PC-9 (cell line): ENCODE measurements at places on chromosomes 16 and 17. TPM values are rescaled to one million over a fixed set of nuclear protein-coding genes. Genes with fewer than 3 reads are reported as not detected.

Gene WNT9B
- not detected in 2 replicates for total RNA-seq

Gene SYT17
- total RNA-seq = 36.6 and 45.2 TPM in 2 replicates

Gene C16orf96
- 0.13 and 0.15 TPM in 2 replicates for total RNA-seq

Gene RASL10B
- total RNA-seq = 0.11 and 0.20 TPM in 2 replicates

Gene DPEP3
- total RNA-seq = not detected in 2 replicates

Gene KRT222
- total RNA-seq = not detected in 2 replicates

Gene SLC4A1
- total RNA-seq = not detected in 2 replicates

Gene TP53TG3
- total RNA-seq = not detected in 2 replicates

Gene SEPTIN12
- not detected in 2 replicates for total RNA-seq

Gene EME1
- total RNA-seq = 18.2 and 21.0 TPM in 2 replicates

DNA sequence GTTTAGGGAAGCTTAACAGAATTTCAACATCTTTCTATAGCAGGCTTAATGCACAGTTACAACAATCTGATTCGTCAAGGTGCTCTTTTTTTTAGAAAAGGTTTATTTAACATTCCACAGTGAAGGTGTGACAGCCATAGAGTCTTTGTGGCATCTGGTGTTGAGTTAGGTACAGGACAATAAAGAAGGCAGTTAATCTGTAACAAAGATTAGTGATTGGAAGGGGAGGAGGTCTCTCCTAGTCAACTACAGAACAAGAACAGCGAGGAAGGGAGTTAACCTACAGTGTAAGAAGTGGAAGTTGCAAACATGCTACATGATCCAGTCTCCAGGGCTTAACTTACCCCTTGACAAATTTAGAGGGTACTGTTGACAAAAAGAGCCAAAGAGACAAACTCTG, 3.0 kb upstream of the ZDHHC7 start:
- no peaks in the 10 kb centered on the region for H3K27me3 ChIP-seq
- H3K27ac ChIP-seq = no peak overlapping the region
- peaks cover 35% of the 10 kb centered on the region for H3K4me1 ChIP-seq

DNA sequence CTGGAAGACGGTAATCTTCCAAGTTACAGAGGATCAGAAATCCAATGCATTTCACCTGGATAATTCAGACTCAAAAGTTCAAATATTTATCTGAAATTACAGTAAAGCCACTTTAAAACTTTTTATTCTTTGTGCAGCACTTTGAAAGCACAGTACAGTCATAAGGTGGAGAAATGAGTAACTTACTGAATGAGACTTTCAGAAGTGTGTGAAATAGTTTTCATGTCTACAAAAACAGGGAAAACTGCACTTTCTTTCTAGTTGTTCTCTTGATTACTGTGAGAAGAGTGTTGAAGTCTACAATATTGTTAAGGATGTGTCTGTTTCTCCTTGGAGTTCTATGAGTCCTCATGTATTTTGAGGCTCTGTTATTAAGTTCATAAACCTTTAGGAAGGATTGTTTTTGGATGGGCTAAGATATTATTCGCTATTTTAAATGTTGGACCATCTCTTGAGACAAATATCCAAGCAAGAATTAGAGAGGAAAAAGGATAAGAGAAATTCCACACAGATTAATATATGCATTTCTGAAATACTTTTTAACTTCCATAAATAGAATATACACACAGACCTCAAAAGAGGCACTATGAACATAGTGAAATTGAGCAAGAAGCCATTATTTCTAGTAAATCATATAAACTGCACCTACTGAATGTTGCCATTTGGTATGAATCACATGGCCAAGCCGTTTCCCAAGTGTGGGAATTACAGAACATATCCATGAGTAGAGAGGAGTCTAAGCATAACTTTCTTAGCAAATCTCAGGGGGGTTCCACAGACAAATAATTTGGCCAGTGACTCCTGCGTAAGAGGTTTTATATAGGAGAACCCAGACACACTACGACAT, 83.6 kb upstream of the PLEKHM1 start:
- H3K4me3 ChIP-seq = no peak overlapping the region
- no peaks in the 10 kb centered on the region for H3K36me3 ChIP-seq
- H3K27me3 ChIP-seq = no peaks in the 10 kb centered on the region
- DNase-seq = no peak

DNA sequence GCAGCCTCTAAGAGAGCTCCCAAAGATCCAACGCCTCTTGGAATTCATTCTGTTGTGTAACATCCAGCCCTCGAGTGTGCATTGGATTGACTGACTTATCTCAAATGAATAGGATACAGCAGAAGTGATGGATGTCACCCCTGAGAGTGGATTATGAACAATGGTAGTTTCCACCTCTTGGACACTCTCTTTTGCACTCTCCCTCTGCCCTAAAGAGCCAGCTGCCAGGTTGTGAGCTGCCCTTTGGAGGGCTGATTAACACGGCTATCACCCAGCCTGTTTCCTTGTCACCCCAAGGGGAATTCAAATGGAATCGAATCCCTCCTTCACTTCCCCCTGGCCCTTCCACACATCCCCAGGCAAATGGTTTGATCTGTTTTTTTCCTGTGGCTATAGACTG, 21.2 kb upstream of the HAPSTR1 start:
- H3K36me3 ChIP-seq = no peaks in the 10 kb centered on the region
- no peak overlapping the region for H3K4me3 ChIP-seq
- DNase-seq = no peak
- H3K27me3 ChIP-seq = no peaks in the 10 kb centered on the region
- H3K27ac ChIP-seq = no peak overlapping the region
- H3K4me1 ChIP-seq = peaks cover 30% of the 10 kb centered on the region

DNA sequence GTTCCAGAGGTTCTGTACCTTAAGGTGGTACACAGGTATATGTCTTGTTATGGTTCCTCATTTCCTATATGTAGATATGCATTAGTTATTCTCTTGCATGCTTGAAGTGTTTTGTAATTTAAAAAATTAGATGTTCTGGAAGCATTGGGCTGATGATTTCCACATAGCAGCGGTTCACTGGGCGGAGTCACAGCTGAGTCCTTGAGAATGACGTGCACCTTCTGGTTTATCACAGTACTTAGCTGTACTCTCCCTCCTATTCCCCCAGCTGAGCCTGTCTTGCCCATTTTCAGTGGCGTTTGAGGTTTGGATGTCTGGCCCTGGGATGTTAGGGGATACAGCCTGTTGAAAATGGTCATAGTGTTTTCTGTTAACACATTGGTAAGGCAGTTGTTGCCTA, 327.1 kb downstream of the SNX29 start:
- no peak for DNase-seq
- no peaks in the 10 kb centered on the region for H3K36me3 ChIP-seq
- H3K27me3 ChIP-seq = no peaks in the 10 kb centered on the region
- no peak overlapping the region for H3K27ac ChIP-seq
- H3K4me1 ChIP-seq = no peaks in the 10 kb centered on the region

DNA sequence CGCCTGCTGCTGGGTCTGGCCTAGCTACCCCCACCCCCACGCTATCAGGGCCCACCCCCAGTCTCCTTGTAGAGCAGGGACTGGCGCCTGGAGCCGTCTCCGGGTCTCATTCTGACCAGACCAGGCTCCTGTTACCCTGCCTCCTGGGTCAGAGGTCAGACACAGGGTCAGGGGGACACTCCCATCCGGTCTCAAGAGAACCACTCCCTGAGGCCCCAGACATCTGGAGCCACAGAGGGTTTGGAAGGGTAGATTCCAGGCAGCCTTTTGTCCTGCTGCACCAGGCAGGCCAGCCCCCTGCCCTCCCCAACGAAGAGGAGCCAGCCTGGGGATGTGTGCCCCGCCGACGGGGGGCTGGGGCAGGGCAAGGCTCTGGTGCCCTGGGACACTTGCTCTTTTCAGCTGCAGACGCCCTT, 944 bp upstream of the WFIKKN1 start:
- no peak for DNase-seq
- no peaks in the 10 kb centered on the region for H3K36me3 ChIP-seq
- H3K4me3 ChIP-seq = no peak overlapping the region
- H3K4me1 ChIP-seq = peaks cover 26% of the 10 kb centered on the region
- no peaks in the 10 kb centered on the region for H3K27me3 ChIP-seq
- no peak overlapping the region for H3K27ac ChIP-seq

DNA sequence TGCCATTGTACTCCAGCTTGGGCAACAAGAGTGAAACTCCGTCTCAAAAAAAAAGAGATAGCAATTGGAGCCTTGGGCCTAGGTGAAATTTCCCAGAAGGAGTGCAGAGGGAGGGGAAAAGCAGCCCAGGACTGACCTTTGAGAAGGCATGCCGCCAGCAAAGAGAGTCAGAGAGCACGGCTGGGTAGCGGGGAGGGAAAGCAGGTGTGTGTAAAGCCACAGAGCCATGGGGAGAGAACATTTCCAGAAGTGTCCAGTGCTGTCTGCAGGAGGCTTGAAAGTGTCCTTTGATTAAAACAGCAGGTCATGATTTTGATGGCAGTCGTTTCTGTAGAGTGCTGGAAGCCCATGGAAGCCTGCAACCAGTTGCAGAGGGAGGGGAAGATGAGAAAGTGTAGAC, 8.1 kb downstream of the C16orf54 start:
- H3K4me3 ChIP-seq = no peak overlapping the region
- no peak overlapping the region for H3K27ac ChIP-seq
- H3K27me3 ChIP-seq = no peaks in the 10 kb centered on the region
- peaks cover 8% of the 10 kb centered on the region for H3K4me1 ChIP-seq
- H3K36me3 ChIP-seq = no peaks in the 10 kb centered on the region

DNA sequence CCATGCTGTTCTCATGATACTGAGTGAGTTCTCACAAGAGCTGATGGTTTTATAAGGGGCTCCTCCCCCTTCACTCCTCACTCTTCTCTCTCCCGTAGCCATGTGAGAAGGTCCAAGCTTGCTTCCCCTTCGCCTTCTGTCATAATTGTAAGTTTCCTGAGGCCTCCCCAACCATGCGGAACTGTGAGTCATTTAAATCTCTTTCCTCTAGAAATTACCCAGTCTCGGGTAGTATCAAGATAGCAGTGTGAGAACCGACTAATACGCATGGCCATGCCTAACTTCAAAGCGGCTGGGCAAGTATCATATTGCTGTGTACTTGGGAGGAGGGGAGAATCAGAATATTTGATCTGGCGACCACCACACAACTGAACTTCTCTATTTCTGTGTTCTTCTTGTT, 88.3 kb downstream of the PRKCB start:
- no peak overlapping the region for H3K27ac ChIP-seq
- H3K36me3 ChIP-seq = no peaks in the 10 kb centered on the region
- no peak overlapping the region for H3K4me3 ChIP-seq
- H3K27me3 ChIP-seq = peaks cover 14% of the 10 kb centered on the region; the same call in 1 of the 2 replicates

DNA sequence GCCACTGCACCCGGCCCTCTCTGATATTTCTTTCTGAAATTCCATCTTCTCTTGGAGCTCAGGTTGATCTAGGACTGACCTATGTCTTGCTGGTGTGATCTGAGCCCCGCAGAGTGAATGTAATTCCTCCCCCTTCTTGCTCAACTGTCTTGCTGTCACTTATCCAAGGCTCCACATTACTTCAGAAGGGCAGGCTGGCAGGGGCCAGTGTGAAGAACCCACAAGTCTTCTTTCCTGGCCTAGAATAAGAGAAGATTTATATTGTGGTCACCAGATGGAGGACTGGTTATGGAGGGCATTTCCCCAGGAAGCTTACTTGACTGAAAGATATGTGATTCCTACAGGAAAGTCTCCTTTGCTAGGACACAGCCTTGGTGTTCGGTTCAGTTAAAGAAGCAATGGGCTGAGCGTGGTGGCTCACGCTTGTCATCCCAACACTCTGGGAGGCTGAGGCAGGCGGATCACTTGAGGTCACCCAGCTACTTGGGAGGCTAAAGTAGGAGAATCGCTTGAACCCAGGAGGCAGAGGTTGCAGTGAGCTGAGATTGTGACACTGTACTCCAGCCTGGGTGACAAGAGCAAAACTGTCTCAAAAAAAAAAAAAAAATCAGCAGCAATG, 13.4 kb downstream of the ITGAL start:
- H3K27ac ChIP-seq = no peak overlapping the region
- DNase-seq = no peak
- H3K4me1 ChIP-seq = 0 out of 2 replicates have a peak, but pooled peaks cover 5% of the 10 kb centered on the region
- 0 out of 2 replicates have a peak, but pooled peaks cover 4% of the 10 kb centered on the region for H3K27me3 ChIP-seq
- H3K36me3 ChIP-seq = no peaks in the 10 kb centered on the region

DNA sequence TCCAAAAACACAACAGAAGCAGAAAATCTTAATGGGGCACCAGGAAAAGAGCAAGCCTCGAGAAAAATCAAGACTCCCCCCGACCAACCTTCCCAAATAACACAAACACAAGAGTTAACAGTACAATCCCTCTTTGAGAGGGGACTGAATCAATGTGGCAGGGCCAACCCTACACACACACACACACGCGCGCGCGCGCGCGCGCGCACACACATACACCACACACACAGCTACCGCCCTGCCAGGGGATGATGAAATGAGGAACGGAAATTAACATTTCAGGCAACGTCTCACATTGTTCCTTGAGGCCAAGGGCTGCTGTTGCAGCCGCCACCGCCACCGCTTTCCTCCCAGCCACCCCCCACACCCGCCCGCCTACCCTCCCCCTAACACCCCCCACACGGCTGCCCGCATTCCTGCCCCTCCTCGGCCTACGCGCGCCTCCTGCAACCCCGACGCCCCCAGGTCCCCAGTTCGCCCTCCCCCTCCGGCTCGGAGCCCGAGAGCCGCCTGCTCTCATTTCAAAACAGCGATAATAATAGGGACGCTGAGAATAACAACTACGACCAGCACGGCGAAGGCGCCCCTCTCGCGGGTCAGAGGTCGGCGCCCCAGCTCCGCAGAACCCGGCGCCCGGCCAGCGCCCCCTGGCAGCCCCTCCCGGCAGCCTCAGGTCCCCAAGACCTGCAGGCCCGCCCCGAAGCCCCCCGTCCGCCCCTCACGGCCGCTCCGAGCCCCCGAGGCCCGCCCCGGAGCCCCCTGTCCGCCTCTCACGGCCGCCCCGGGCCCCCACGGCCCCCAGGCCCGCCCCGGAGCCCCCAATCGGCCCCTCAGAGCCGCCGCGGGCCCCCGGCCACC, 1.1 kb downstream of the ANKRD11 start:
- peaks cover 10% of the 10 kb centered on the region for H3K36me3 ChIP-seq
- peak overlapping the region; percentile 53 for H3K27ac ChIP-seq
- H3K27me3 ChIP-seq = no peaks in the 10 kb centered on the region
- H3K4me1 ChIP-seq = peaks cover 41% of the 10 kb centered on the region
- DNase-seq = peak; percentile 87
- peak overlapping the region; percentile 61 for H3K4me3 ChIP-seq

GRCh38 chr17:68600931-68601564, at the start of gene FAM20A:
TSS of gene FAM20A (minus strand) at chr17:68601367. CDS start at chr17:68600666, 701 bp downstream.
- H3K4me3 ChIP-seq = no peak within 1 kb of the TSS
- H3K4me1 ChIP-seq = no peaks in the 10 kb centered on the region
- no peak for DNase-seq
- H3K27ac ChIP-seq = no peak within 1 kb of the TSS

- H3K36me3 ChIP-seq = no peaks in the 10 kb centered on the region
- H3K4me1 ChIP-seq = peaks cover 27% of the 10 kb centered on the region
- DNase-seq = no peak
- no peaks in the 10 kb centered on the region for H3K27me3 ChIP-seq
- H3K4me3 ChIP-seq = no peak overlapping the region
These were observed 8.7 kb downstream of the GRB2 start for GRCh38 chr17:75396796-75397195.
